Stimulated activated naive CD8-positive, alpha-beta T cell treated with anti-CD3 and anti-CD28 coated beads, Interleukin-15, amount 100 ng/mL, for 72 hours (primary cell): ENCODE measurements at places on chromosomes 7 and 10.

GRCh38 chr7:7329326-7329725 lies 147.0 kb downstream of the C1GALT1 start:
- DNase-seq, result no peak

GRCh38 chr10:22666287-22667092 lies 47.9 kb downstream of the PIP4K2A start:
- DNase-seq, result peak; percentile 44

- no peak for DNase-seq
These were observed 49.2 kb upstream of the ELFN1 start for GRCh38 chr7:1620835-1621234.

DNA sequence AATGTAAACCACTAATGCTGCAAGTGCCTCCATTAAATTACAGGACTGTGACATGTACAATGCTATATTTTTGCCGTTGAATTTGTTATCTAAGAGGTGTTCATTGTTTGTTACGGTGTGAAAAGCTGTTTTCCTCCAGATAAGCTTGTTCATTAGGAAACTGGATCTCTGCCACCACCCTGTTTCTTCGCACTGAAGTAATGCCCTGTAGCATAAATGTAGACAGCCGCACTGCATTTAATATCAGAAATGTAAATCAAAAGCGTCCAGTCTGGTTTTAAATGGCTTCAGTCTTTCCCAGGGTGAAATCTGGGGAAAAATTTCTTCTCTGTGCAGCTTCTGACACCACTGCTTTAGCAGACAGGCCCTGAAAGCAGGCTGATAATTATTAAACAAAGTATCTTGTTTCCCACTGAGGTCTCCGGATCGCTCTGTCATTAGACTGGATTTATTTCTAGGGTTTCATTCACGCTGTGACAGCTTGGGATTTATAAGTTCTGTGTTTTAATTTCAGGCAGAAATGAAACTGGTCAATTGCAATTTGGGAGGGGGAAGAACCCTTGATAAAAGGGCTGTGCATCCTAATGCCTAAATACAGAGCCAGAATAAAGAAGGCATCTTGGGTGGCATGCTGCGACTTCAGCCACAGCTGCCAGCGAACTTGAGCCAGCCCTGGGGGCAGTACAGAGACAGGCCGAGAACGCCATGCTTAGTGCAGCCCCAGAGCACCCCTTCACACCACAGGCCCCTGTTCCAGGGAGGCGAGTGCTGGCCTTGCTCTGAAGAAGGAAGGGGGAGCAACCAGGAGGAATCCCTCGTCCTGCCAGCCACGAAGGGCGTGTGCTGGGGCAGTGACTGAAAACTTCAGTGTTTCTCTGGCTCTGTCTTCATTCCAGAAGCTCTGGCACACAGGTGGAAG lies 547.7 kb upstream of the GALNT17 start:
- DNase-seq, result no peak

DNA sequence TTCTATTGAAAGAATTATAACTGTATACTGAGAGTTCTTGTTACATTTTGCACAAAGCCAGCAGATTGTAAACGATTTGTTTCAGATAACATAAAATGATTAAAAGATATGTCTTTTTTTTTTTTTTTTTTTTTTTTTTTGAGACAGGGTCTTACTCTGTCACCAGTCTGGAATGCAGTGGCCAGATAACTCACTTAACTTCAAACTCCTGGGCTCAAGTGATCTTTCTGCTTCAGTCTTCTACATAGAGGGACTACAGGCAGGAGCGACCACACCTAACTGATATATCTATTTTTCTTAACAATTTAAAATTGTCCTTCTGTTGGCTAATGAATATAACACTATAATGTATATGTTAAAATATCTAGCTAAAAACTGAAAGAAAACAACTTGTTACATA lies 317.3 kb upstream of the CACNA2D1 start:
- no peak for DNase-seq

- no peak for DNase-seq
These were observed 208.1 kb upstream of the PHYHIPL start for GRCh38 chr10:58968389-58968755.

DNA sequence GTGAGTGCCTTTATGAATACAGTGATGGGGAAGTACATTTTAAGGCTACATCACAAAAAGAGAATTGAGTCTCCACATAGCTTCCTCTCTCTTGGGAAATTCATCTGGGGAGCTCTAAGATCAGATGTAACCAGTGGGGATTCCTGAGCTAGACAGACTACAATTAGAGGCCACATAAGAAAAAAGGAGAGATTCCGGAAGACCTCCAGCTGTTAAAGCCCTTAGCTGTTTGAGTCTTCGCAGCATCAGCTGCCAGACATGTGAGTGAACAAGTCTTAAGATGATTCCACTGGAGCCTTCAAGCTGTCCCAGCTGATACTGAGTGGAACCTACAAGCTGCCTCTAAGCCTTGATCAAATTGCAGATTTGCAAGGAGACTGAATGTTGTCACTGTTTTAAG lies 448.5 kb downstream of the NXPH1 start:
- no peak for DNase-seq

GRCh38 chr10:44898665-44899064 lies 12.5 kb upstream of the TMEM72 start:
- DNase-seq, result no peak

DNA sequence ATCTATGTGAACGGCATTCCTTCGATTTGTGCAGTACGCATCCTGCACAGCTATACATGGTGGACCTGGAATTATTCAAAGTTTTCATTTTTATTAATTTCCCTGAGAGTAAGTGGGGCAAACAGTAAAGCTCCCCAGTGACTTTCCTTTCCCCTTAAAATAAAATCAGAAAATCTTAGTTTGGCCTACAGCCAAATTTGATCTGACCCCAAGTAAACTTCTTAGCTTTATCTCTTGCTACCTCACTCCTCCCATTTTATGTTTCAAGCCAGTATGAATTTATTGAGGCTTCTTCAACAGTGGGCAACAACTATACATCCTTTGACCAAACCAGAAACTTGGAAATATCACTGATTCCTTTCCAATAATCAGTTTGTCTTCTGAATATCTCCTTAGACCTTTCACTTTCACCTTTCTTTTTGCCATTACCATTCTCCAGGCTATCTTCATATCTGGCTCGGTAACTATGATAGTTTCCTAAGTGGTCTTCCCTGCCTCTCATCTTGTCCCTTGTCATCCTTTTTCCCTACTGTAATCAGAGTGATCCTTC lies 11.1 kb downstream of the SPAG6 start:
- DNase-seq, result no peak

- no peak for DNase-seq
These were observed 54.8 kb upstream of the CACUL1 start for GRCh38 chr10:118809357-118810220.

- no peak for DNase-seq
These were observed 12.0 kb upstream of the RASSF4 start for GRCh38 chr10:44947371-44948152.
